ENCODE measurements at places on chromosomes 12 and 14.

GRCh38 chr12:109734219-109735000, 20.8 kb downstream of the FAM222A start:
- peak; percentile 1 for DNase-seq

DNA sequence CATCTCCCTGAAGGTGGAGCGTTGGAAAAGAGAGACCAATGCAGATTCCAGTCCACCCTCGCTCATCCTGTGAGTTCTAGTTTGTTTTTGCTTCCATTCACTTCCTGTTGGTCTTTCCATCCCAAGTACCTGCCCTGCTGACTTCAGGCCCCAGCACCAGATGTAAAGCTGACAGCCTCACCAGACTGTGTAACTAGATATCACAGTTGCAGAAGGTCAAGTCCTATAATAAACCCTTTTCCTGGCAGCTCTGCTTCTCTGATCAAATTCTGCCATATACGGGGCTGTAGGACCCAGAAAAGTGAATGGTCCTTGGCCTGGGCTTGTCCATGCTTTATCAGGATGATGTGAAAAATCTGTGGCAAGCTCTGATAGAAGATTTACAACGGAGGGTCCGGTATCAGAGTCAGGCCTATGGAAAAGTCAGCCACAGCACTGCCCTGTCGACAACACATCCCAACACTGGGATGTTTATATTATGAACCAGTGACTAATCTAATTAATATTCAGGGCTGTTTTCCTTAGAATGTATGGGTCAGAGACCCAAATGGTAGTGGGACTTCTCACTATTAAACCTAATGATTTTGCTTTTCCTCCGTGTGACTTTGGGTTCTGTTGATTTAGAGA, 42.1 kb downstream of the CCDC175 start:
- no peak for DNase-seq

- no peak for DNase-seq
Observed at GRCh38 chr14:100306998-100307765, 938 bp upstream of the SLC25A29 start.

GRCh38 chr12:4014444-4014843, 141.2 kb upstream of the PARP11 start:
- no peak for DNase-seq

DNA sequence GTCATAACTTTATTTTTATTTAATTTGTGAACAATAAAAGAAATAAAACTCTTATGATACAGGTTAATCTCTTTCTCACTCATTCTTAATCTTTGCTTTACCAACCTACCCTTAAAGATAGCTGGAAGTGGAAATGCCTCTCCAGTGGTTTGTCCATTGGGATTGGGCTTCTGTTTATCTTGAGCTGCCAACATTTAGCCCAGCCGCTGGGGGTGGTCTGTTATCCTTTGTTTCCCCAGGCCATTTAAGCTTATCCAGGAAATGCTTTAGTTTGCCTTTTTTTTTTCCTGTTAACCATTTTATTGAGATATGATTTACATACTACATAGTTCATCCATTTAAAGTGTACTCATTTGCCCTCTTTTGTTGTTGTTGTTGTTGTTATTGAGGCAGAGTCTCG, 8.2 kb downstream of the TDG start:
- no peak for DNase-seq

GRCh38 chr12:124217508-124218242, 77.2 kb upstream of the RFLNA start:
- DNase-seq: no peak

GRCh38 chr12:2531371-2531770, 263.4 kb upstream of the FKBP4 start:
- no peak for DNase-seq

DNA sequence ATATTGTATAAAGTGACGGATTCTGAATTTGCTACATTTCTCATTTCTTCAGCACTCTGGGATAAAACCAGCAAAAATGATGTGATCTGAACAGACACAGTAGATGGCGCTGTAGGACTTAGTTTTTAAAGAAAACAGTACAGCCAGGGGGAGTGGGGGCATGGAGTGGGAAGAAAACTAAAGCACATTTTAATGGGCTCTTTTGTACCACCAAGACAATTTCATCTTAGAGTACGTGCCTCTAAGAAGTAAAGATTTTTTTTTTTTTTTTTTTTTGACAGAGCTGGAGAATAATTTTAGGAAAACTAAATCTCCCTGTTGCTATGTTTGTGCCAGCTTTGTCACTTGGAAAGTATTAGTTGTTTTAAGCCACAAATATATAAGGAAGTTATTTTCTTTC, 124.4 kb downstream of the RAD51B start:
- peak; percentile 38 for DNase-seq

- DNase-seq: no peak
Observed at GRCh38 chr12:234891-235415, 21.0 kb upstream of the SLC6A12 start.

- DNase-seq: no peak
Observed at GRCh38 chr14:64438181-64438841, 27.0 kb upstream of the AKAP5 start.

- no peak for DNase-seq
Observed at GRCh38 chr12:62192903-62193250, 67.3 kb upstream of the USP15 start.

GRCh38 chr14:69012256-69012953, 33.3 kb upstream of the ACTN1 start:
- DNase-seq: no peak

- no peak for DNase-seq
Observed at GRCh38 chr14:33493266-33493665, 457.6 kb downstream of the EGLN3 start.

DNA sequence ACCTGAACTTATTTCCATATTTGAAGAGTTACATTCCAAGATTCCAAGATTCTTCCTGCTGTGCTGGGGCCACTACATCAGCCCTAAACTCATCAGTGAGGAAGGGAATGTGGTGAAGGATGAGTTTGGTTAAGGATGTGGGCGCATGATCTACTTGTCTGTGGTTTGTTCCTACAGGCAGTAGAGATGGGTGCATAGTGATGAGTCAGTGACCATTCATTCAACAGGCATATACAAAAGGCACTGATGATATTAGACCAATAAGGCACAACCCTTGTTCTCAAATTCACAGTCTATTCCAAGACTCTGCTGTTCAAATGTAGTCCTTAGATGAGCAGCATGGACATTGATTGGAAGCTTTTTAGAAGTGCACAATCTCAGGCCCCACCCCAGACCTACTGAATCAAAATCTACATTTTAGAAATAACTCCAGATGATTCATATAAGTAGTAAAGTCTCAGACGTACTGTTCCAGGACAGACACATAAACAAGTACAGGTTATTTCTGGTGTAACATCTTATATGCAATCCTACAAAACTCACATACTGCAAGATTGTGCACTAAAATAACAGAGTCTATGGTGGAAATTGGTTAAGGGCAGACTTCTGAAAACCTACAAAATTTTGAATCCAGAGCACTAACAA, 47.7 kb upstream of the MAP3K9 start:
- no peak for DNase-seq

GRCh38 chr12:104536841-104537240, 80.1 kb downstream of the CHST11 start:
- no peak for DNase-seq

DNA sequence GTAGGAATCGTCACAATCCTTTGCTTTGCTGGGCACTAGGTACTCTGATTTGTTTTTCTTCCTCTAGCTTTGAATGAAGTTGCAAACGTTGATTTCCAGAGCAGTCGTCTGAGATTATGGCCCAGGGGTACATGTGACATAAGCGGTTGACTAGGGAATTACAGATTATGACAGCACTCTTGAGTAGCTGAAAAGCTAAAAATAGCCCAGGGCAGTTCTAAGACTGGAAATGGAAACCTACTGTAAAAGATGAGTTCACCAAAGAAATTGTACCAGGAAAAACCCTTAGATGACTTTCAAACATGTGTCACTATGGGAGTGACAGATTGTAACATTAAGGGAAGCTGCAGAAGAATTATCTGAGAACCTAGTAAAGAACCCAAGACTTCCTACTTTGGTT, 108.5 kb downstream of the ANO6 start:
- DNase-seq: no peak

- DNase-seq: no peak
Observed at GRCh38 chr14:61319086-61319485, 2.3 kb upstream of the PRKCH start.

DNA sequence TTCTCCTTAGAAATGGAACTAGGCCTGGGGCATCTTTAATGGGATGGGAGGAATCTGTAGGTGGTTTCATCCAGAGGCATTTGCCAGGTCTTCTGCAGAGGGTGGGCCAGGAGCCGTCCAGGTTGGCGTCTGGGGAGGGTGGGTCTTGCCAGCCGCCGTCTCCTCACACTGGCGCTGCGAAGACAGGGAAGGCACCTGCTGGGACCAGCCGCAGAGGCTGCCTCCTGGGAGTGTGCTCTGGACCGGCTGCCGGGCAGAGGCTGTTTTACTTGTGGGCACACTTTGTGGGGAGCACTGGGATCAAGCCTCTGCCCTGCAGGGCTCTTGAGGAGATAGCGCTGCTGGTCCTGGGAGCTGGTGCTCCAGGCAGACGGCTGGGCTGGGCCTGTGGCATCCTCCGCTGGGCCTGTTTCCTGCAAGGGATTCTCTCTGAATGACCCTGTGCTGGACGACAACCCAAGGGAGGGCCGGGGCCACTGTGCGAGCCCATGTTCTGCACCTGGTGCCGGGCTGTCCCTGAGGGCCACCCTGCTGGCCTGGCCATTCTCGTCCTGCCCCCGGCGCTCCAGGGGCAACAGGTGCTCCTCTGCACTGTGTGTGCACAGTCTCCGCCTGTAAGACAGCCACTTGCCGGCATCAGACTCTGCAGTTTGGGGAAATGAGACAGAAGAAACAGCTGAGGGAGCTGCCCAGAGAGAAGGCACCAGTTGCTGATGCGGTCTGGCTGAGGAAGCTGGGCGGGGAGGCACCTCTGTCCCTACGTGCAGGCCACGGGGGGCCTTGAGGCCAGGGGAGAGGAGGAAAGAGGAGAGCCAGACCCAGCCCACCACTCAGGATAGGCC, 10.0 kb upstream of the TEX22 start:
- no peak for DNase-seq
